ENCODE measurements at places on chromosomes 3 and 15. TPM values are rescaled to one million over a fixed set of nuclear protein-coding genes. Genes with fewer than 3 reads are reported as not detected.

The ACKR2 gene
- total RNA-seq = 0.15 TPM

The CFAP20DC gene
- 0.82 TPM for total RNA-seq

The RAB6B gene
- total RNA-seq = 0.30 TPM

The ANKRD63 gene
- total RNA-seq = not detected

The GREM1 gene
- total RNA-seq = 527 TPM

The PLXND1 gene
- total RNA-seq = 127 TPM

The ALPK3 gene
- 0.12 TPM for total RNA-seq

The CFAP44 gene
- total RNA-seq = 3.2 TPM

The LINGO1 gene
- not detected for total RNA-seq

The KLHL40 gene
- total RNA-seq = not detected

The PRR20G gene
- not detected for total RNA-seq

The SLC15A2 gene
- 0.15 TPM for total RNA-seq

The MKRN2OS gene
- total RNA-seq = not detected

The GOLGA8G gene
- total RNA-seq = not detected

The CAV3 gene
- 0.08 TPM for total RNA-seq

The CACNA2D2 gene
- not detected for total RNA-seq

The FBXO40 gene
- not detected for total RNA-seq

The MYL3 gene
- total RNA-seq = 0.08 TPM

The CELF6 gene
- total RNA-seq = 0.35 TPM

The TRH gene
- not detected for total RNA-seq

Data from smooth muscle cell of the coronary artery (primary cell).